Right lobe of liver (tissue), 6 donors: ENCODE measurements at places on chromosomes 1 and 21. TPM values are rescaled to one million over a fixed set of nuclear protein-coding genes. Genes with fewer than 3 reads are reported as not detected.

The ZNF683 gene
- not detected for total RNA-seq

The RAP1GAP gene
- 27.0 TPM for total RNA-seq

The CD164L2 gene
- not detected for total RNA-seq

The TMEM240 gene
- not detected for total RNA-seq

The OLFM3 gene
- not detected for total RNA-seq

The NOTCH2 gene
- total RNA-seq = 32.4 TPM

The AQP10 gene
- not detected for total RNA-seq

The ETS2 gene
- 38.3 TPM for total RNA-seq

The PRAMEF13 gene
- total RNA-seq = not detected

The OR10Z1 gene
- not detected for total RNA-seq

DNA sequence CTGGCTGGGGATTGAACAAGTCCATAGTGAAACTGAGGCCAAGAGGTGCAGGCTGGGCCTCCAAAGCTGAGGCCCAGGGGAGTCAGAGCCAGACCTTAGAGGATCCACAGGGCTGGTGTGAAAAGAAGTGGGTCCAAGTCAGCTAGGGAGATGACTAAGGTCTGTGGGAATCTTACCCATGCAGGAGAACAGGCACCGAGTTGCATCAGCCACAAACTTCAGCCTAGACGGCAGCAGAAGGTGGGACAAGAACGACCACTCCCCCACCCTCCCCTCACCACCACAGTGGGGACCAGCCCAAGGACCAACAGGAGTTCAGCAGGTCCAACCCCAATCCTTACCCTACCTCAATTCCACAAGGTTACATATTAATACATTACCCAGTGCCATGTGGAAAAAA lies 282.3 kb downstream of the TTLL7 start:
- H3K4me1 ChIP-seq = no peaks in the 10 kb centered on the region
- H3K4me3 ChIP-seq = no peak overlapping the region
- no peaks in the 10 kb centered on the region for H3K36me3 ChIP-seq
- no peak overlapping the region for H3K27ac ChIP-seq

- no peak overlapping the region for H3K27ac ChIP-seq
- no peak for DNase-seq
- H3K27me3 ChIP-seq = no peaks in the 10 kb centered on the region
Observed at GRCh38 chr1:6794164-6794563, 8.9 kb downstream of the CAMTA1 start.

- no peaks in the 10 kb centered on the region for H3K36me3 ChIP-seq
- no peak overlapping the region for H3K27ac ChIP-seq
- DNase-seq = no peak
- H3K4me3 ChIP-seq = no peak overlapping the region
Observed at GRCh38 chr1:187987236-187987776, 1158.6 kb downstream of the PLA2G4A start.

- H3K36me3 ChIP-seq = peaks cover 1% of the 10 kb centered on the region
- peak overlapping the region; percentile 71 for H3K27ac ChIP-seq
- H3K27me3 ChIP-seq = no peaks in the 10 kb centered on the region
- peak; percentile 86 for DNase-seq
- H3K4me1 ChIP-seq = peaks cover 32% of the 10 kb centered on the region
Observed at GRCh38 chr1:204288021-204288588, 71.6 kb downstream of the PLEKHA6 start.

- H3K27ac ChIP-seq = no peak overlapping the region
- no peaks in the 10 kb centered on the region for H3K27me3 ChIP-seq
- H3K4me1 ChIP-seq = no peaks in the 10 kb centered on the region
- H3K4me3 ChIP-seq = no peak overlapping the region
- no peak for DNase-seq
- H3K36me3 ChIP-seq = no peaks in the 10 kb centered on the region
Observed at GRCh38 chr1:207902566-207902965, 8.4 kb downstream of the CD34 start.

DNA sequence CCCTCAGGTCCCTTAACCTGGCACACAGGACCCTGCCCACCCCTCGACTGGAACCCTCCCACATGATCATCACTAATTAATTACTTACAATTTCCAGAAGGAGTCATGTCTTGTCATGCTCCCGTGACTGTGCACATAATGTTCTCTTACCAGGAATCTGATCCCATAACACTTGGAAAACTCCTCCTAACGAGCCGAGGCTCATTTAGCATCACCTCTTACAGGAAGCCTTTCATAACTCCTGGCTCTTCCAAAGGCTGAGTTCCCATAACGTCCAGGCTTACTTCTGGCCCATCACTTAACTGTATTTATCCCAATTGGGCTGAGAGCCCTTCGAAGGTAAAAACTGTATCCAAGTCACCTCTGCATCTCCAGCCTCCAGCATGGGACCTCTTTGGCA lies 147.9 kb upstream of the JUN start:
- DNase-seq = no peak
- H3K27ac ChIP-seq = no peak overlapping the region
- H3K36me3 ChIP-seq = no peaks in the 10 kb centered on the region
- no peak overlapping the region for H3K4me3 ChIP-seq
- no peaks in the 10 kb centered on the region for H3K4me1 ChIP-seq
- no peaks in the 10 kb centered on the region for H3K27me3 ChIP-seq

DNA sequence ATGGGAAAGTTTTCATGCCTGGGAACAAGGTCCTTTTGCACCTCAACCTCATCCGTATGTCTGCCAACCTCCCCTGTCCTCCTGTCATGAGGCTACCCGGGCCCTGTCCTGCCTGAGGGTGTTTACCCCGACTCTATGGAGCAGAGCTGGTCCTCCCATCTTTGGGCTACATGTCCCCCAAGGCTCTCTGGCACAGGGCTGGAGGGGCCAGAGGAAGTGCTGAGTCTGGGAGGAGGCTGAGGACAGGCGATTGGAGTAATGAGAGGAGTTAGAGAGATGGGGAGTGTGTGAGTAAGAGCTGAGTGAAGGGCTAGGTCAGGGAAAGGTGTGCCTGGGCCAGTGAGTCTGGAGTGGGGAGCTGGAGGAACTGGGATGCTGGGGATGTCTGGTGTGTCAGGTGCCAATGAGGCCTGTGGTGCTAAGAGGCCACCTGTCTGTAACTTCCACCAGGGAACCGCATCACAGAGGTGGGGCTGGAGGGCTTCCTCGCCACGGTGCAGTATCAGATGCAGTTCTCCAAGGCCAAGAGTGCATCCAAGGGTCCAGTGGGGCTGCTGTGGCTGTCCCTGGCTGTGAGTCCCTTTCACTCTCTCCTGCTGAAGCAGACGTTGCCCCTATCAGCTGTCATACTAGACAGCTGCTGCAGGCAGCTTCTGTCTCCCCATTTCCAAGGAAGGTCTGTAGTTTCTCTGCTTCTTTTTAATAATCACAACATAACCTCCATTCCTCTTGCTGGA lies 11.7 kb downstream of the LRRC71 start:
- no peak for DNase-seq
- H3K4me3 ChIP-seq = no peak overlapping the region
- H3K4me1 ChIP-seq = no peaks in the 10 kb centered on the region
- H3K27ac ChIP-seq = no peak overlapping the region

DNA sequence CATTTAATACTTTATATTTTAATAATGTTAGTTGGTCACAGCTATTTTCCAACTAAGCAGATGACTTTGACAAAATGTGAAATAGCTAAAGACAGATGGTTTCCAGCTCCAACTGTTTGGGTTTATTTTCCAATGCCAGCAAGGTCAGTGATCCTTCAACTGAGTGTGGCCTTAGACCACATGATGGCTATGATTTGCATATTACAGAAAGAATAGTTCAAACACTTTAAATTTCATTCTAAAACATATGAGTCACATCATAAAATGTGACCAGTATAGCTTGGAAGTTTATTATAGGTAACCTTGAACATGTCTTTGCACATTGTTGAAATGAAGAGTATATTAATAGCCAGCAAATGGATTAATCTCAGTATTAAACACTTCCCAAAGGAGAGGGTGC lies 454.0 kb upstream of the C1orf87 start:
- no peaks in the 10 kb centered on the region for H3K36me3 ChIP-seq
- DNase-seq = no peak
- no peak overlapping the region for H3K27ac ChIP-seq
- no peaks in the 10 kb centered on the region for H3K27me3 ChIP-seq

GRCh38 chr1:211386921-211387320 lies 60.3 kb downstream of the TRAF5 start:
- DNase-seq = no peak
- H3K36me3 ChIP-seq = peaks cover 3% of the 10 kb centered on the region
- H3K27me3 ChIP-seq = no peaks in the 10 kb centered on the region
- no peak overlapping the region for H3K4me3 ChIP-seq
- no peak overlapping the region for H3K27ac ChIP-seq
- H3K4me1 ChIP-seq = no peaks in the 10 kb centered on the region

DNA sequence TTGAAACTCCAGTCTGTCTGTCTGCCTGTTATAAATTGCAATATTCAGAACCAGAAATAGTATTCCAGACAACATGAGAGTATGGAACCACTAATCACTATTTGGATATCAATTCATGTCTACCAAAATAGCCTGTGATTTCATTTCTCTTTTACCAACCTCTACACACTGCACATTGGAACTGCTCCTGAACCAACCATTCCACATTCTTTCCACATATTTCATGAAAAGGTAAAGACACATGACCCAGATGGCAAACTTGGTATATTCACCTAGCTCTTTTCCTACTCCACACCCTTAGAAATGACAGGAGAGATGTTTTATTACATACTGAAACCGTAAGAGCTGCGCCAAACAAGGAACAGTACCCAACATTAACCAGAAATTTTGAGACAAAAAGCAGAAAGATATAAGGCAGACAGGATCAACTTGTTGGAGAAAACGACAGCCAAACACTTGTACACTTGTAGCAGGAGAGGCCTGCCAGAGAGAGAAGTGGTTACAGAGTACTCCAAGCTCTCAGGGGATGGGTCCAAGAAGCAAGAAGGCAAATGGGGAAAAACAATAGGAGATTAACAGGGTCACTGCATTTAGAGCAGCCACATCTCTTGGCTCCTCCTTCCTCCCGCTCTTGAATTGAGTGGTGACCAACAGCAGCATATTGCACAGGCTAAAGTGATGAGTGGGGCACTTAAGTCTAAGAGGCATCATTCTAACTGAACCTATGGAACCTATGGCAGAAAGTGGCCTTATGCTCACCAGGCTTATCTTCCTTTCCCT lies 148.7 kb downstream of the SETD4 start:
- no peaks in the 10 kb centered on the region for H3K27me3 ChIP-seq
- no peaks in the 10 kb centered on the region for H3K4me1 ChIP-seq
- no peak overlapping the region for H3K4me3 ChIP-seq
- H3K27ac ChIP-seq = no peak overlapping the region
- no peaks in the 10 kb centered on the region for H3K36me3 ChIP-seq

DNA sequence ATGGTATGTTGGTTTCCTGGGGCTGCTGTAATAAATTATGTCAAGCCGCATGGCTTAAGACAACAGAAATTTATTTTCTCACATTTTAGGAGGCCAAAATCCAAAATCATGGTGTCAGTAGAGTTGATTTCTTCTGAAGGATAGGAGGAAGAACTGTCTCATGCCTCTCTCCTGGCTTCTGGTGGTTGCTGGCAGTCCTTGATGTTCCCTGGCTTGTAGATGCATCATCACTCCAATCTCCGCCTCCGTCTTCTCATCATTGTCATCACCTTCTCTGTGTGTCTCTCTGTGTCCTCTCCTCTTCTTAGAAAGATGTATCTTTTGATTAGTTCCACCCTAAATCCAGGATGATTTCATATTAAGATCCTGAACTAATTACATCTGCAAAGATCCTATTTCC lies 124.7 kb upstream of the CTTNBP2NL start:
- no peak for DNase-seq
- no peaks in the 10 kb centered on the region for H3K36me3 ChIP-seq
- no peaks in the 10 kb centered on the region for H3K4me1 ChIP-seq
- H3K27me3 ChIP-seq = no peaks in the 10 kb centered on the region

- no peak for DNase-seq
- H3K27ac ChIP-seq = no peak overlapping the region
- no peaks in the 10 kb centered on the region for H3K36me3 ChIP-seq
- no peaks in the 10 kb centered on the region for H3K27me3 ChIP-seq
- no peaks in the 10 kb centered on the region for H3K4me1 ChIP-seq
Observed at GRCh38 chr21:32705139-32705538, 22.7 kb downstream of the SYNJ1 start.

DNA sequence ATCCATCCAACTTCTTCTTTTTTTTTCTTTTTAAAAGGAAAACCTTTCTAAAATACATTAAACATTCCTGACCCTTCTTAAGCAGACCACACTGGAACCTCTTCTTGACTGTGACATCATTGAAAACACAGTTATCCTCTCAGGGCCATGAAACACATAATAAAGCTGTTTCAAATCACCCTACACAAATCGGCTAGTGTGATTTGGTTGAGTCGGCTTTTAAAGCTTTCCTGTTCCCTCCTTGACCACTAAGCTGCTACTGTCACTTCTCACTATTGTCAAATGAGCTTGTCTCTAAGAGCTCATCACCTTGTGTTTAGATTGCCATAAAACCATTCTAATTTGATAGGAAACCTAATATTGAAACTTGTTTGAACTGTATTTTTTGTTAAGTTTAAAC lies 5.9 kb downstream of the USP24 start:
- no peaks in the 10 kb centered on the region for H3K27me3 ChIP-seq
- H3K27ac ChIP-seq = no peak overlapping the region
- no peak for DNase-seq
- peaks cover 28% of the 10 kb centered on the region for H3K4me1 ChIP-seq

GRCh38 chr1:219085082-219085481 lies 88.6 kb upstream of the LYPLAL1 start:
- no peak overlapping the region for H3K4me3 ChIP-seq
- no peak overlapping the region for H3K27ac ChIP-seq
- no peaks in the 10 kb centered on the region for H3K4me1 ChIP-seq
- H3K27me3 ChIP-seq = no peaks in the 10 kb centered on the region
- DNase-seq = no peak
- no peaks in the 10 kb centered on the region for H3K36me3 ChIP-seq

GRCh38 chr1:161890574-161890973 lies 124.5 kb downstream of the ATF6 start:
- H3K27me3 ChIP-seq = no peaks in the 10 kb centered on the region
- no peak overlapping the region for H3K27ac ChIP-seq
- H3K4me3 ChIP-seq = no peak overlapping the region
- no peak for DNase-seq

DNA sequence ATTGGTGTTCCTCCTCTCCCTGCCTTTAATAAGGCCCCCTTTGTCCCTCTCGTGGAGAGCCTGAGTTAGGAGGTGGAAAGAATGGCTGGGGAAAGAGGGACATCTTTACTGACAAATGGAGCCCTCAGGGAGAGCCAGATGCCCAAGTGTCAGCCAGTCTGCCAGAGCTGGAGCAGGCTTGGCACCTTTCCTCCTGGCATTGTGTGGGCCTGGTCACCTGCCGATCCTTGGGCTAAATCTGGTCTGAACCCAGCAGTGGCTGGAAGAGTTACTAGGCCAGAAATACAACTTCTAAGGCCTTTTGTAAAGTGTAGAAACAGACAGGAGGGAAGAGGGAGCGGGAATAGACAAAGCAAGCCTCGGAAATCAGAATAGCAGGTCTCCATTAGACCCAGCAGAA lies 24.9 kb downstream of the VANGL1 start:
- H3K36me3 ChIP-seq = no peaks in the 10 kb centered on the region
- DNase-seq = no peak
- no peaks in the 10 kb centered on the region for H3K27me3 ChIP-seq
- H3K27ac ChIP-seq = no peak overlapping the region
- H3K4me1 ChIP-seq = no peaks in the 10 kb centered on the region

GRCh38 chr1:6099787-6100765 lies 54.4 kb downstream of the KCNAB2 start:
- no peaks in the 10 kb centered on the region for H3K36me3 ChIP-seq
- H3K27me3 ChIP-seq = no peaks in the 10 kb centered on the region
- no peak overlapping the region for H3K27ac ChIP-seq
- H3K4me3 ChIP-seq = no peak overlapping the region
